Left hindlimb (tissue), 1 donor: ENCODE measurements at places on chromosomes 6 and 20.

GRCh38 chr6:143248359-143248758, 187.7 kb downstream of the AIG1 start:
- no peak for DNase-seq

DNA sequence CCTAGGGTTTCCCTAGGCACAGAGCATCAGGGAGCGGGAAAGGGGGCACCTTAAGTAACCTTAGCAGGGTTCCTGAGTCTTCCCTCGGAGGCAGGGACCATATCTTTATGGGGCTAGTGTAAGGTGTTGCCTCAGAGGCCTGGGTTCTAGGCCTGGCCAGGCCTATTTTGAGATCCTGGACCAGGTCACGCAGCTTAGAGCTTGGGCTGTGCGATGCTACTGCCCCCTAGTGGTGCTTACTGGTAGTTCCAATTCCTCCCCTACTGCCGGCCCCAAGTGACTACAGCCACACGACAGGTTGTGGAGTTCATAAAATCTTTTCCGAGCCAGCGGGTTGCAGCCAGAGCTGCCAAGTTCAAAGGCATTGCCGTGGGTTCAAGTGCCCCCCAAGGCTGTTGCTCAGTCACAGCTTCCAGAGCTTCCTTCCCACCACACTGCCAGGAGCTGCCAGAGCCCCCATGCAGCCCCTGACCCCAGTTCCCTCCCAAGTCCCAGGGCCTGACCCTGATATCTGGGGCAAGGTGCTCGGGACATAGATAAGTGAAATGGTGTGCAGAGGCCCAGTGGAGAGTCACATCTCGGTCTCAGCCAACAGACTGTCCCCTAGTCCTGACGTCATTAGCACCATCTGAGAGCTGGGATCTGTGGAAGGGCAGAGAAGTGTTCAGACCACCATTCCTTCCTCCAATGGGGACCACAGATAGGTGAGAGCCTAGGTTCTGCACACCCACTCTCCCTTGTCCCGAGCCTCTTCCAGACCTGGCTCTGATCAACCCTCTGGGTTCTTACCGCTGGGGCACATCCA, 3.3 kb downstream of the LRRC73 start:
- peak; percentile 79 for DNase-seq

DNA sequence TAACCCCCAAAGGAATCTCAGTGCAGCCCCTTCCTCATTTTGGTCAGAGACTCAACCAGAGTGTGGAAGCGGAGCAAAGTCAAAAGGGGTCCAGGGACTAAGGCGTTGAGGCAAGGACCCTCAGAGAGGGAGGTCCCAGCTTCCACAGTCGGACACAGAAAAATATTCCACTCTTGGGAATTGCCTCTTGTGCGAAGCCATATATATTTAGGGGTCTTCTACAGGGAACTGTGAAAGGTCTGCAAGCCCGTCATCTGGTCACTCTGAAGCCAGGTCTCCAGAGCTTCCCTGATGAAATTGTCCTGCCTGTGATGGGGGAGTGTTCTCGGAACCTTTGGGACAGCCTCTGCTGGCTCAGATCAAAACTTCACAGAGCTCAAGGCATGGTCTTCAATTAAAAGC, 160.8 kb downstream of the TBXT start:
- no peak for DNase-seq

GRCh38 chr6:155381673-155382337, 67.5 kb upstream of the TFB1M start:
- no peak for DNase-seq

GRCh38 chr6:157800420-157801237, 22.4 kb upstream of the SNX9 start:
- DNase-seq = no peak

GRCh38 chr6:170045981-170046667, 244.8 kb downstream of the DLL1 start:
- peak; percentile 3 for DNase-seq

- no peak for DNase-seq
Measured at GRCh38 chr6:162219266-162219665, 508.3 kb downstream of the PRKN start.

GRCh38 chr6:31619805-31620585, 520 bp upstream of the PRRC2A start:
- peak; percentile 99 for DNase-seq

DNA sequence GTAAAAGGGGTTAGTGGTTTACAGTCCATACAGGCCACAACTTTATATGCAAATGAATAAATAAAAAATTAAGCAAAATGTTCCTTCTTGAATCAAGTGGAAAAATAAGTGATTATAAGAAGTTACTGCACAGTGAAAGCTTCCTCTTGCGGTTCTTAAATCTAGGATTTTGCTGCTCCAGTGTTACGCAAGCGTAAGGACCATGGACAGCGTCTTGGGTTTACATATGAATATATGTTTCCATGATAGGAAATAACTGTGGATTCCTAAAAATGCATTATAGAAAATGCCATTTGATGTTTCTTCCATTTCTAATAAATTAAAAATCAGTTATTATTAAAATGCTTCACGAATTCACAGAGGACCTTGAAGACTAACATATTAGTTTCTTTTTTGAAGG, 176.6 kb upstream of the POU3F2 start:
- DNase-seq = peak; percentile 28
